ENCODE measurements at places on chromosomes 7 and 10.

GRCh38 chr10:81082621-81083376 is 545.1 kb downstream of the SH2D4B start:
- no peak for DNase-seq

GRCh38 chr10:86646532-86646931 is 7.8 kb upstream of the OPN4 start:
- no peak for DNase-seq

DNA sequence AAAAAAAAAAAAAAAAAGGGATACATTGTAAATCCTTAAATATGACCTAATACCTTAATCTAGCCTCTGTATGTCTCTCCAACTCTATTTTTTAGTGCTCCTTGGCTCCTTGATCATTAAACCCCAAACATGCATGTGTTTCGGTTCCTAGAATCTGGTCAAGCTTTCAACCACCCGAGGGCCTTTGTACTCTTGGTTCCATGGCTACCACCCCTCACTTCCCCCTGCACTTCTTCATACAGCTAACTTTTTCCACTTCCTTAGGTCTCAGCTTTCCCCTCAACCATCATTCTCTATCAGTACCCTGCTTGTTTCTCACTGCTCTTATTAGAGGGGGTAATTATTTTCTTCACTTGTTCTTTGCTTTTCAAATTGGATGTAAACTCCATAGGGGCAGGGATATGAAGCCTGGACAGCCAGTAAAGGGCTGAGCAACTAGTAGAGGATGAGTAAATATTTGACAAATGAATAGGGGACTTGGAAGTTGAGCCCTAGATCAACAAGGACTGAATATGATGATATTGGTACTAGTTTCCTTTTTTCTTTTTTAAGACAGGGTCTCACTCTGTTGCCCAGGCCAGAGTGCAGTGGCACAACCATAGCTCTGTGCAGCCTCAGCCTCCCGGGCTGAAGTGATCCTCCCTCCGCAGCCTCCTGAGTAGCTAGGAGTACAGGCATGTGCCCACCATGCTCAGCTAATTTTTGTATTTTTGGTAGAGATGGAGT is 4.3 kb upstream of the GDI2 start:
- no peak for DNase-seq

- DNase-seq: no peak
Observed at GRCh38 chr7:30865821-30866220, 45.8 kb upstream of the AQP1 start.

DNA sequence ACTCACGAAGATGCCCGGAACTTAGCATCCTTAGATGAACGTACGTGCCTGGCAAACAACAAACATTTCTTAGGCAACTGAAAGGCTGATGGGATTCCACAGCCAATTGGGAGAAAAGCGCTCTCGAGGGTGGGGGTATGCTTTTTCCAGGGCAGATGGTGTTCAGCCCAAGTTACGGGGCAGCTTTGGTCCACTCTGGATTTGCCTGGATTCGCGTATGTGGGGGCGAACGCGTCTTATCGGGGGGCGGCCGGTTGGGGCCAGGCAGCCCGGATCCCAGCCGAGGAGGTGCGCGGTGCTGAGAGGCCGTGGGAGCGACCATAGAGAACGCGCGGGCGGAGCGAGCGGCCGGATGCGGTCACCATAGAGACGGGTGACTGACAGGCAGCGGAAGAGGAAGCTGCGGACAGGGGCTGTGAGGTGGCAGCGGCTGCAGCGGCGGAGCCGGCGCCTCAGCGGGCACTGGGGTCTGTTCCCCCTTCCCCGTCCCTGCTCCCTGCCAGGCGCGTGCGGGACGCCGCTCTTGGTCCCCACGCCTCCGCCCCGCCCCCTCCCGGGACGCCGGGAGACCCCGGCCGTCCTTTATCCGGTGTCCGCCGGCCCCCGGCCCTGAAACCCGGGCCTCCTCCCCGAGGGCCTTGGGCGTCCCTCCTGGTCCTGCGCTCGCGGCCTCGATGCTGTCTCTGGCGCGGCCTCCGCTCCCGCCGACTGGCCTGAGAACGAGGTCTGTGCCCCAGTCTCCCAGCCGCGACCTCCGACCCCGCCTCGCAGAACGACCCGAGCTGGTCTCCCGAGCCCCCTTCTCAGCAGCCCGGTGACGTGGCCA is at the start of gene CHPF2:
CHPF2 (plus strand) TSS at position 393 of the 826 bp plus-strand sequence. CDS start 1,529 bp downstream, outside the sequence.
- peak; percentile 48 for DNase-seq

DNA sequence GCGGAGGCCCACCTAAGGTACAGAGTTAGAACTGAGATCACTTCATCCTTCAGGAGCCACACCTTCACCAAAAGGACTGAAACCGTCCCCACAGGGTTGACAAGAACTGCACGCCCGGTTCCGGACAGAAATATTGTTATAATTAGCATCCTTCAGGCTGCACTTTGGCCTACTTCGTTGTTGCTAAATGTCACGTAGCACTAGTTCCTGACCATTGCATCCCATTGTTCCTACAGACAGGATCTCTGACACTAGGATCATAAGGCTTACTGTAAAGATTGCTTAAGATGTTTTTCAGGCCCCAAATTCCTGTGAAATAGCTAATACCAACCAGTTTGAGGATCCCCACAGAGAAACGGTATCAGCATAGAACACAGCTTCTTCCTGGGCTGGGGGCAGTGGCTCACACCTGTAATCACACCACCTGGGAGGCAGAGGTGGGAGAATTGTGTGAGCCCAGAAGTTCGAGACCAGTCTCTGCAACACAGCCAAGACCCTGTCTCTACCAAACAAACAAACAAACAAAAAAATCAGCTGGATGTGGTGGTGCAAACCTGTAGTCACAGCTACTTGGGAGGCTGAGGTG is 18.3 kb upstream of the EIF4H start:
- no peak for DNase-seq

DNA sequence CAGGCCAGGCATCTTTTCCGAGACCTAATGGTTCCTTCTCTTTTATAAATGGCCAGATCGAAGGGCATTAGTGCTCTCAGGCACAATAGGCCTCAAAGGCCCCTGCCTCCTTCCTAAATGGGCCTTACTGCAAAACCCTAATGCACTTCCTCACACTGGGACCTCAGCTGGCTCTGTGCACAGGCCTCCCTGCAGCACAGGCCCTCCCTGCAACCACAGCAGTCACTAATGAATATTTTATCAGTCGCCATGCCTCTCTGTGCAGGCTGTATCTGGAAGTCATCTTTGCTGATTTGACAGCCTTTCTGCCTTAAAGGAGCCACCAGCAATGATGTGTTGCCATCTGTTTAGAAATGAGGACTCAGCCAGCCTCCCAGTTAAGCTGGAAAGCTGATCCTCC is 54.9 kb upstream of the SDK1 start:
- no peak for DNase-seq

GRCh38 chr7:7323921-7324320 is 141.6 kb downstream of the C1GALT1 start:
- DNase-seq: no peak

DNA sequence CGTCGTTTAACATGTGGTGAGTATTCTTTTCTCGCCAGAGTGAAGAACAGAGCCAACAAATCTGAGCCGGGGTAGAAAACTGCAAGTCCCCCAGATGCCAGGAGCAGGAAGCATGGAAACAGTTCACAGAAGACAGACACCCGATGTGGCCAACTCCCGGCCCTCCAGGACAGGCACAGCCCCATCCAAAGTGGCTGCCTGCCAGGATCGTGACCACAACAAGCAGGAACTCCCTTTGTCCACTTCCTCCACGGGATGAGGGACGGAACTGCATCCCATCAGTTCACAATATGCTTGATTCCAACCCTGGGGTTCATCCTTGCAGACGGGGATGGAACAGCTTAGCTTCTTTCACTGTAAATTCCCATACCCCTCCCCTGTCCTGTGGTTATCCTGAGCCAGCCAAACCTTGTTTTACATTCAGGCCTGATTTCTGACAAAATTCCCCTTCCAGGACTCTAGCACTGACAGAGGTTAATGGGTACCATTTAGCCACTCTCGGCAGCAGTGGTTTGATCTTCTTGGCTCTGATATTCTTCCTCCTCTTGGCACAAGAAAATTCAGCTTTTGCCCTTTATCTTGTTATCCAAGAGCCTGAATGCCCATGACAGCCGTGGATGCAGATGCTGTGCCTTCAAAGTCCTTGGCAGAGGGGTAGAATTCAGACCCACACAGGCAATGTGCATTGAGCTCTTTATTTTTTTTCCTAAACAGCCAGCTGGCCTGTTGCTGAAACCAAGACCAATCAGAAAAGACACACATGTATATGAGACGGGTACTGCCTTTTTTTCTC is 105.5 kb upstream of the FAM204A start:
- no peak for DNase-seq

- DNase-seq: no peak
Observed at GRCh38 chr10:11205030-11205772, 187.5 kb downstream of the CELF2 start.

DNA sequence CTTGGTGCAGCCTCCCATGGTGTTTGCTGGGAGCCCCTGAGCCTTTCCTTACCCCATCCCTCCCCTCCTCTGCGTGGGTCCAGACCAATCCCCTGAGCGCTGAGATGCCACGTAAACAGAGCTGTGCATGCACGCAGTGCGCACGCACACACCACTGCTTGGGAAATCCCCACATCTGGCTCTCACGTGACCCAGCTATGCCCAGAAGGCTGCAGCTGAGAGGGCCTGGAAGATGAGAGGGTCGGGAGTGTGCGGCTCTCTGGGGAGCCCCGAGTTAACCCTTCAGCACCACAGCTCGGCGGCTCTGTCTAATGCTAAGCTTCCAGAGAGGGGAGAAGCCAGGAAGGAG is 177.2 kb downstream of the SH3PXD2A start:
- DNase-seq: no peak

DNA sequence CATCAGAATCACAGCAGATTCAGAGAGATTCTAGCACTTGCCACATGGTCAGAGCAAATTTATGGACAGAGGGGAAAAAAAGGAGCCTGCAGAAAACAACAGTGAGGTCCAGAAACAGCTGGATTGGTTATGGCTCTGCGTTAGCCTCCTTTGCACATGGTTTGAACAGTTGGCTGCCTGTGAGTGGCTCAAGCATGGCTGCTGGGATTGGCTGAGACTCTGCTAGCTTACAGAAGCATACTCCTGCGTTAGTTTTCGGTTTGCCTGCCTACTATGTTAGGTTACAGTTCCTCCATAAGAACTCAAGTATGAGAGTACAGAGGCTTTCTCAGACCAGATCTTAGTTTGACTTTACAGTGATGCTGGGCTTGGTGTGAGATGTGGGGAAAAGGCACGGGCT is 80.7 kb upstream of the WDR11 start:
- DNase-seq: no peak

DNA sequence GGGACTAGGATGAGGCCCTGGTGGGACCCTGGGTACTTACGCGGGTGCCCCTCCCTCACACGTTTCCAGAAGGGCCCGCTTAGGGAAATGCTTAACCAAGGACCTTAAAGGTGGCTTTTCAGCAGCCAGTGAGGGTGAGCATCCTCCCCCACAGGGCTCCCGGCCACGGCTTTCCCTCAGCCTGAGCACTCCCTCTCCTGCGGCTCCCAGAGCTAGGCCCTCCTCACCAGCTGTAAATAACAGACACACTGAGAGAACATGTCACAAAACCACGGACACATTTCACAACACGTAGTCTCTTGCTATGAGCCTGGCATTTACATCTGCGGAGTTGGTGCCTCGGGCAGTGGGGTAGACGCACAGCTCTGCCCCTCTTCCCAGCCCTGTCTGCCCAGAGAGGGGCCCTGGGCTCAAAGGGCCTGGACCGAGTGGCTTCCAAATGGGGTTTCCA is 25.2 kb downstream of the GRID1 start:
- no peak for DNase-seq

GRCh38 chr7:130901209-130901783 is 167.3 kb upstream of the KLF14 start:
- no peak for DNase-seq

DNA sequence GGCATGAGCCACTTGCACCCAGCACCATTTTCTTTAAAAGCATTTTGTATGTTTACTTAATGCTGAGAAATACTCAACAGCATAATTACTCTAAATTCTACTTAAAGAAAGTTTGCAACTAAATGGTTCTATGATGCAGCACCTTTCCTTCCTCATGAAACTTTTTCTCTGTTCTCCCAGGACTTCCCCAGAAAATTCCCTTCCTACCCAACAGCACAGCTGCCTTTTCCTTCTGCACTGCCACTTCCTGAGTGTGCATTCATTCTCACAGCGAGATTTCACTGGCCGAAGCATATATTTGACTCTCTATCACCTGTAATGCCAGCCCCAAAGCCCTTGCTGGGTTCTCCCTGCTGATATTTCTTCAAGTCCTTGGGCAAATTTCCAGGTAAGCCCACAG is 41.5 kb upstream of the DGKI start:
- no peak for DNase-seq

- DNase-seq: no peak
Observed at GRCh38 chr10:5449227-5449626, 36.9 kb downstream of the NET1 start.

DNA sequence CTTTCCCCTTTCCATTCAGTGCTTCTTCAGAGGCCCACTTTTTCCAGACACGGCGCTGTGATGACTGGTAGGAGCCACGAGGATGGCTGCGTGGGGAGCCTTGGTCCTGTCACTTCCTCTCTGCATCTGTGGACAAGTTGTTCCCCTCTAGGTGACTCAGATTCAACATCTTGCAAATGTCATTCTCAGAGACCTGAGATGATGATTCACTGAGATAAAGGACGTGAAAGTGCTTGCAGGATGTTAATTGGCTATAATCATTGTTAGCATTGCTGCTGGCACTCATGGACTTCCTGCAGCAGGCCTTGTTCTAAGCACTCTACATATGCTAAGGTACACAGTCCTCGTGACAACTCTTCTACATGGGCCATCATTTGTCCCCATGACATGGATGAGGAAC is 489.8 kb upstream of the ZMIZ1 start:
- no peak for DNase-seq

- DNase-seq: no peak
Observed at GRCh38 chr7:52311886-52312285, 723.5 kb upstream of the POM121L12 start.

- peak; percentile 75 for DNase-seq
Observed at GRCh38 chr7:77199013-77199966, at the start of gene FGL2. Gene FGL2 (minus strand): TSS chr7:77199819. CDS start chr7:77199793, 26 bp downstream.

DNA sequence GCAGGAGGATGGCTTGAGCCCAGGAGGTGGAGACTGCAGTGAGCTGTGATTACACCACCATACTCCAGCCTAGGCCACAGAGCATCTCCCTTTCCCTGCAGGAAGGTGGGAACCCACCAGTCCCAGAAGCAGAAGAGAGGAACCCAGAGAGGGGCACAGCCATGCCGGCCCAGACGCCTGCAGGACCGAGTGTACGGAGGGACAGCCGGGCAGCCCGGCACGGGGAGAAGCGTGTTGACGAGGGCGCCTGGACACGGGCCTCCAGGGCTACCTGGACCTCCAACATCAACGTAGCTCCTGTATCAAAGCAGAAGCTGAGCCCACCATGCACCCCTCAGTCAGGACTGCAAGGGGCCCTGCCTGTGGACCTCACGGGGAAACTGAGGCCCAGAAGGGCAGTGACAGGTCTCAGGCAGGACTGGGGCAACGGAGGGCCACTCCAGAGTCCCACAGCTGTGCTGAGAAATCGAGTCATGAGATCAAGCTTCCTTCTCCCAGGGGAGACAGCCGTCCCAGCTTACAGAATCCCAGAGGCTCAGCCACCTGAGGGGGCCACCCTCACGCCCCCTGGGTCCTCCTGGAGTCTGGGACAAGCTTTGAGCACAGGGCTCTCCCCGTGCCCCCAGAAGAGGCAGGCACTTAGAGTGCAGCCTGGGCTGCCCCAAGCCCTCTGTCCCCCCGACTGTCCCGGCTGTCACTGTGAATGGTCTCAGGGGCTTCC is 43.1 kb downstream of the TNRC18 start:
- DNase-seq: no peak
